Chondrocyte (in vitro differentiated cells): ENCODE measurements at places on chromosomes 7 and 10.

GRCh38 chr7:116630932-116631671, 40.9 kb upstream of the MET start:
- no peak for DNase-seq

- no peak for DNase-seq
Measured at GRCh38 chr7:22482503-22482902, 17.5 kb downstream of the STEAP1B start.

- no peak for DNase-seq
Measured at GRCh38 chr10:50470345-50470744, 153.4 kb downstream of the SGMS1 start.

DNA sequence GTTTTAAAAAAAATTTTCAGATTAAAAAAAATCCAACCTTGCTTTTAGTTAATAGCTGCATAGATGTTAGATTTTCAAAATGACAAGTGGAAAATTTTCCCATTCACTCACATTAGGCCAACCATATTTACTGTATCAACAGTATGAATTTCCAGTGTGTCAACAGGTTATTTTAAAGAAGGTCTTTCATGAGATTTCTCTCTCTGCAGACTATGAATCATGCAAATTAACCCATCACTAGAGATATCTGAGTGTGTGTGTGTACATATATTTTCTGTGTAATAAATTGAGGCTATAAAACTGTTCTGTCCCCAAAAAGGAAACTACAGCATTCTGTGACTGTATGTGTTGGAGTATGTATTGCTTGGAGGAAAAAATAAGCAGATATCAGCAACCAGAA, 305.6 kb downstream of the ARL4A start:
- DNase-seq: no peak

DNA sequence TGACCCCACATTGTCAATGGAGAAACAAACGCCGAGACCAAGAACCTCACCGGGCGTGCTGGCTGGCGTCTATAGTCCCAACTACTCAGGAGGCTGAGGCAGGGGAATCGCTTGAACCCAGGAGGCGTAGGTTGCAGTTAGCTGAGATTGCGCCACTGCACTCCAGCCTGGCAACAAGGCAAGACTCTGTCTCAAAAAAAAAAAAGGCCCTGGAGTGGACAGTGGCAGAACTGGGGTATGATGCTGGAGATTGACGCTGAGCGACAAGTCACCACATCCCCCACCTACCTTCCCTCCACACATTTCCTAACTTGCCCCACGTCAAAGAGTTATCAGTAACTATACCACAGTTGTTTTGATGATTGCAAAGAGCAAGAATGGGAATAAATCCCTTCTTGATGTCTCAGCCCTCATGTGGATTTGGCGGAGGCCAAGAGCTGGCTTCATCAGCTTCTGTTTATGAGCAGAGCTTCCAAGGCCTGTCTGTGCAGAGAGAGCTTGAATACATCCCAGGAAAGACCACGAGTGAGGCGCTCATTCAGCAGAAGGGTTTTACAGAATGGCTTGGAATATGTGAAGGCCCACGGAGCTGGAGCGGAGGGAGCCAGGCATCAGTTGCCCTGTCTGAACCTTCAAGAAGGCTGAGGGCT, 28.0 kb upstream of the TNS3 start:
- no peak for DNase-seq

DNA sequence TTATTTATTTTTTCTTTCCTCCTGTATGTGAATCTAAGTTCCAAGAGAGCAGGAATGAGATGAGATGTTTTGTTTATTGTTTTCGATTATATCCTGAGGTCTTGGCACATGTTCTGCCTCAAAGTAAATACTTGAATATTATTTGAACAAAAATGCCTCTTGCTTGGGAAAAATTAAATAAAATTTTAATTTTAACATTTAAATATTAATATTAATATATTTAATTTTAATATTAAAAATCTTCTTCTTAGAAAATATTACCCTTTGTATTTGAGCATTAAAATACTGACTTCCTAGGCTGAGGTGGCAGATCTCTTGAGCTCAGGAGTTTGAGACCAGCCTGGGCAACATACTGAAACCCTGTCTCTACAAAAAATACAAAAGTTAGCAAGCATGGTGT, 123.4 kb upstream of the SEMA3D start:
- DNase-seq: no peak

GRCh38 chr7:3300221-3300650, 816 bp upstream of the SDK1 start:
- DNase-seq: no peak

DNA sequence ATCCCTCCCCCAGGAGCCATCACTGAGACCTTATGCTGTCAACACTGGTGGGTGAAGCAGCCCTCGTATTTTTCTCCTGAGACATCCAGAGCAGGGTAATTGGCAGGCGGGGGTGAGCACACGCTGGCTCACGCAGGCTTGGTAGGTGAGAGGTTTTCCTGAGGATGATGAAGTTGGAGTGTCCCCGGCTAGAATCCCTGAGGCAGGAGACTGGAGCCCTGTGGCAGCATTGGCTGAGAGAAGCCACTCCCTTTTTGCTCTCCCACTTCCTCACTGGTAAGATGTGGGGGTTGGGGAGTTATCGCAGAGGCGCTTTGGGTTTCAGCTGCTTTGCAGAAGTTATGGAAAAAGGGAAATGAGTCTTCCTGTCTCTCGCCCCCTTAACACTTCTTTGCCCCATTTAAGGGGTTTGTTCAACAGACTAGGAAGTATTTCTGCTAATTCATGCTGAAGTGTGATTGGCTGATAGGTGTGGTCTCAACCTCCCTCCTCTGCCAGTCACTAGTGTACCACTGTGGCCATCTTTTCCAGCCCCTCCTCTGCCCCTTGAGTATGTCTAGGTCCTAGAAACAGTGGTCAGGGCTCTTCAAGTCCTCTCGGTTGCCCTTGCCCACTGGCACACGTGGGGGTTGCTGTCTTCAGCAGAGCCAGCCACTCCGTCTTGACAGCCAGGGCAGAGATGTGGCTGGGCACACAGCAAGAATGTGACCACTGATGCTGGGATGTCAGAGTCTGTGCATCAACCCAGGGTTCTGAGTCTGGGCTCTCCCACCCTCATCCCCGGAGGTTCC, 5.7 kb downstream of the ARPC1B start:
- DNase-seq: no peak

- no peak for DNase-seq
Measured at GRCh38 chr10:43265799-43266721, 805 bp downstream of the RASGEF1A start.

DNA sequence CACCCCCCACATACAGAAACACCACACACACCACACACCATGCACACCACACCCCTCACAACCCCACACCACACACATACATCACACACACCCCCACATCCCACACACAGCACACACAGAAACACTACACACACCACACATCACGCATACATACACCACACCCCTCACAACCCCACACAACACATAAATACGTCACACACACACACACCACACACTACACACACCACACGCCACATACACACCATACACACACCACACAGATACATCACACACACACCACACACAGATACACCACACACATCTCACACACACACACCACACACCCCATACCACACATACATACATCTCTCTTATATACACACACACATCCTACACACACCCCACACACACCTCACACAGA, 126.2 kb downstream of the ANLN start:
- no peak for DNase-seq

DNA sequence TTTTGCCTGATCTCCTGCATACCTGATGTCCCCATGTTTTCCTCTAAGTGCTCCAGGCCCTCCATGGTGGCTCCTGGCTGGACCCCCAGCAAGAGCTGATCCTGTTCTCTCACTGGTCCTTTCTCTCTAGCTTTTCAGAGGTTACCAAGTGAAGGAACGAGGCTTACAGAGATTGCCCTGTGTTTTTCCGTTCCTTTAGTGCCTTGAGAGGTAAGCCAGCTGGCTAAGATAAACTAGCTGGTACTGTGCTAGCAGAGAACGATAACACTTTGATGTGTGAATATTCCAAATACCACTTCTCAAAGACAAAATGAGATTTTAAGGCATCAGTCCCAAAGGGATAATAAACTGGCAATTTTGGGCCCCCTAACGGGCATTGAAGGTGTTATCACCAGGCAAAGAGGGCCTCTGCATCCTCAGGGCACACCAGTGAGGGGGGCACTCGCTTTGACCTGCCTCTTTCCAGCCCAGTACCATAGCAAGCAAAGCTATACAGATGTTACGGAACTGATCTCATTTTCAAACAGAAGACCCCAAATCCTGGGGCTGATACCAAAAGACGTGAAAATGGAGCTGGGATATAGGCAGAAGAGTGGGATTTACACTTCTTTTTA, 8.4 kb upstream of the CCNY start:
- no peak for DNase-seq

- DNase-seq: no peak
Measured at GRCh38 chr10:34988397-34989067, 101.6 kb downstream of the CUL2 start.

DNA sequence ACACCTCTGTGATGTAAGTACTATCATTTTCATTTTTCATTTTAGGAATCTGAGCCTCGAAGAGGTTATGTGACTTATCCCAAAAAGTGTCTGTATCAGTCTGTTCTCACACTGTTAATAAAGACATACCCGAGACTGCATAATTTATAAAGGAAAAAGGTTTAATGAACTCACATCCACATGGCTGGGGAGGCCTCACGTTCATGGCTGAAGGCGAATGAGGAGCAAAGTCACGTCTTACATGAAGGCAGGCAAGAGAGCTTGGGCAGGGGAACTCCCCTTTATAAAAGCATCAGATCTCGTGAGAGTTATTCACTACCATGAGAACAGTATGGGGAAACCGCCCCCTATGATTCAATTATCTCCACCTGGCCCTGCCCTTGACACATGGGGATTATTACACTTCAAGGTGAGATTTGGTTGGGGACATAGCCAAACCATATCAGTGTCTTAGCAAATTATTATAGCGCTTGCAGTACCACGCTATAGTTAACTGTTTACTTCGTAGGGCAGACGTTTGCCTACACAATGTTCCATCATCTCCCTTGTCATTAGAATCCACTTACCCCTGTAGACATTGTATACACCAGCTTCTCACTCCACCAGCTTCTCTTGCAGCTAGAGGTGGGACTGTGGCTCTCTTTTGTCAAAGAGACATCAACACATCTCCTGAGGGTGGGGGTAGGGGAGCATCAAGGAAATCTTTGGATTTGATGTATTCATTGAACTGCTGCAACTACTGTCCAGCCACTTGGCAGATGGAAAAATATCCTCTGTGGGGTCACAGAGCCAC, 15.4 kb upstream of the NMT2 start:
- no peak for DNase-seq

GRCh38 chr7:114148779-114149178, 230.0 kb upstream of the PPP1R3A start:
- DNase-seq: no peak

- no peak for DNase-seq
Measured at GRCh38 chr7:33250421-33250871, 121.1 kb downstream of the BBS9 start.

GRCh38 chr7:80170445-80170844, 35.8 kb downstream of the GNAI1 start:
- DNase-seq: no peak

DNA sequence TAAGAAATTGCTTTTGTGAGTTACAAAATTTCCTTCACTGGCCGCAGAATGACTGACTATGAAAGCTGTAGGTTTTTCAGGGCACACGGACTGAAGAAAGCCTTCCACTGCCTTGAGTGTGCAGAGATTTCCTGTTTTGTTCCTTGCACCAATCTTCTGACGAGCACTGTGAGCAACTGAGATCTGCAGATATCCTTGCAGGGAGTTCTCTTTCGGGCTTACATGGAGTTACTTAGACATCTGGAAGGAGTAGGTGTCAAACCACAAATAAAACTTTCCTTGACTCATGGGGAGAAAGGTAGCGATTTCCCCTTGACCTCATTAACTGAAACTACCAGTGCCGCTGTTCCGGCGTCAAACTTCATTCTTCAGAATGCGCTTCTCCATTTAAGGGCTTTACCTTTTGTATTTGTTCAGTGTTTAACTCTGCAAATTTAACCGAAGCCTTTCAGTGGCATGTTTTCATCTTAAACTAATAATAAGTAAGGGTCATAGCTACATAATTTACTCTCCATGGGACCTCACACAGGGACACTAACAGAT, 1175.3 kb downstream of the GATA3 start:
- no peak for DNase-seq

DNA sequence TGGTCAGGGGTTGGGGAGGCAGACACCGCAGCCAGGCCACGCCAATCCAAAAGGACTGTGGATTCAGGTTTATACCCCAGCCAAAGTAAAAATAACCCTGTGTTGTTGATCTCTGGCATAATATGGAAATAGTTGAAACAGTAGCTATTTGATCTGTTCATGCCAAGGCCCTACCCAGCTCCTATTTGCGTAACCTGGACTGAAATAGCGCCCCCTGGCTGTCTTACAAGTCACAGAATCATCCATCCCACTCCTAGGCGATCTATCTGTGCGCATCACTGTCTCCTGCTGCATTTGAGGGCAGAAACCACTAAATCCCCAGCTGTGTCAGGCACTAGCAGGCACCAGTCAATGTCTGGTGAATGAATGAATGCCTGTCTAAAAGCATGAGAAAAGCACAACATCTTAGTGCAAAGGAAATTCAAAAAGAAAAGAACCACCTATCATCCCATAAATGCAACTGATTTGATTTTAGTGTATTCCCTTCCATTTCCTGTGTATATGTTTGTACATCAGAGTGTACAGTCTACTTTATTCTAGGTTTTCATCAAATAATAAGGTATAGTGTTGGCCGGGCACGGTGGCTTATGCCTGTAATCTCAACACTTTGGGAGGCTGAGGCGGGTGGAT, 160.0 kb downstream of the SLIT1 start:
- no peak for DNase-seq

GRCh38 chr7:157548691-157549303, 212.0 kb downstream of the DNAJB6 start:
- DNase-seq: peak; percentile 77

DNA sequence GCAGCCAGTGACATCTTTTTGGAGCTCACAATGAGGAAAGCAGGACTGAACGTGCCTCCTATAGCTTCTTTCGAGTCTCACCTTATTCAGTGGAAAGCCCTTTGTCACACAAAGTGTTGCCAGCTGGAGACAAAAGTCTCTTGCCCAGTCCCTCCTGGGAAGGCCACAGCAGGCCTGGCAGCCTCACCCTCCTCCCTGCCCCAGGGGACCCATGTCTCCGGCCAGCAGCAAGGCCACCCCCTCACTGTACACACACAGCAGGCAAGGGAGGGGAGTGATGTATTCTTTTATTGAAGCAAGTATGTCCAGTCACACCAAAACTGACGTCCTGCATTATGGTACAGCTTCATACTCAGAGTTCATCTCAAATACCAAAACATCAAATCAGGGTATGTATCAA, 56.0 kb downstream of the CSGALNACT2 start:
- DNase-seq: no peak

DNA sequence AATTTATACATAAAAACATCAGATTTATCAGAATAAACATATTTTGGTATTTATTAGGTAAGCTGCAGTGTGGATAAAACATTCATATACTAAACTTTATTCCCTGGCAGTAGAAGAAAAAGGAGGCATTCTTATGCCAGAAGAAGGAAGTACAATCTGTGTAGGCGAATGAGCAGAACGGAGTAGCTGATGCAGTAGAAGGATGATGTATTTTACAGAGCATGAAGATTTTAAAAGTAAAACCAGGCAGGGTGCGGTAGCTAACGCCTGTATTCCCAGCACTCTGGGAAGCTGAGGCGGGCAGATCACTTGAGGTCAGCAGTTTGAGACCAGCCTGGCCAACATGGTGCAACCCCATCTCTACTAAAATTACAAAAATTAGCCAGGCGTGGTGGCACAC, 294.9 kb upstream of the MKLN1 start:
- no peak for DNase-seq
